Heart left ventricle (tissue), 16 donors: ENCODE measurements at places on chromosomes 1 and 21. TPM values are rescaled to one million over a fixed set of nuclear protein-coding genes. Genes with fewer than 3 reads are reported as not detected.
A peak's percentile ranks its signal among the peaks of the same experiment; 100 is the strongest.

LEMD1 gene
- not detected for total RNA-seq

SPATA45 gene
- not detected for total RNA-seq

CHIT1 gene
- total RNA-seq = not detected

DNA sequence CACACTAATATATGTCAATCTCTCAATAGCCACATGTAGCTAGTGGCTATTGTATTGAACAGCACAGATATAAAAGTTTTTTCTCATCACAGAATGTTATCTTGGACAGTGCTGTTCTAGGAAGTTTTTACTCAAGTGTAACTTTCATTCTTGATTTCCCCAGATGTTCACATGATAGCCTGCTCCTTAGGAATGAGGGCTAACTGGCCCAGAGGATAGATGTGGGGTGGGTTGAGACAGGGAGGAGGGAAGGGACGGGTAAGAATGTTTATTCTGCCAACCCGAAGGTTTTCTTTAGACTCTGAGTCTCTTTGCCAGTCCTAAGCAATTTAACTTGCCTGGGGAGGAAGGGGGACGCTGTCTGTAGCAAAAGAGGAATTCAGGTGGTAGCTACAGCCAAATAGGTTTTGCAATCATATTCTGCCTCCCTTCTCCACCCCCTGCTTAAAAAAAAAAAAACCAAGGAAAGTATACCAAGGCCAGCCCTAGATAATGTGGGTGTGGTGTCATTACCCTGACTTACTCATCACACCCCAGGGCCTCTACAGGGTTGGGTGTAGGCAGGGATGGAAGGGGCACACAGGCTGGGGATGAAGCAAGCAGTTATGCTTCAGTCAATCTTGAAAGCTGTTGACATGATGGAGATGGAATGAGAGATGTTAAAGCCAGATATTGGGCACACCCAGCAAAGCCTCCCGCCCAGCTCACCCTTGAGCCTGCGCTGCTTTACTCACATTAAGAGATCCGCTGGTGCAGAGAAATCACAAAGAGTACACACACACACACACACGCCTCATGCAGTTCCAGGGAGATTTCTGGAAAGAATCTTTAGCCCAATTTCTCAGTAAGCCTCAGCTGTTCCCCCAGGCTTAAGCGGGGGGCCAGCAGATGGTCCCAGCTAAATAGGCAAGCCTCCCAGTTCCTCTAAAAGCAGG, 59.9 kb downstream of the PLXNA2 start:
- no peak for DNase-seq

GRCh38 chr1:14741532-14741931, 143.0 kb downstream of the KAZN start:
- DNase-seq = no peak

DNA sequence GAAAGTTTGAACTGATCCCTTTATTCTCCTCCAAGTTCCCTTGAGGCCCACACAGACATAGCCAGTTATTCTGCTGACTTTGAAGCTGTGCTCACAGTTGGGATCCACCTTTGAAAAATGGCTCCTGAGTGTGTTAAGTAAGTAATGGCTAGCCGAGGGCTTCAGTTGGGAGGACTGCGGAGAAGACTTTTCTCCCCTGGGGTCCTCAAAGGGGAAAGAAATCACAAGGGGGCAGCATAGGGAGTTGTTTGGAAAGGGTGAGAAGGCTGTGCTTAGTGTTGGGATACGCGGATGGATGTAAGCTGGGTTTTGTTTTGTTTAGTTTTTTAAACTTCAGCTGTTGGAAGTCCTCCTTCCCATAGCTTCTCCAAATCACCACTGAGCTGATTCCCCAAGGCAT, 8.3 kb downstream of the PGM1 start:
- DNase-seq = no peak

RHD gene
- total RNA-seq = not detected

CXADR gene
- 23.1 TPM for total RNA-seq

DNA sequence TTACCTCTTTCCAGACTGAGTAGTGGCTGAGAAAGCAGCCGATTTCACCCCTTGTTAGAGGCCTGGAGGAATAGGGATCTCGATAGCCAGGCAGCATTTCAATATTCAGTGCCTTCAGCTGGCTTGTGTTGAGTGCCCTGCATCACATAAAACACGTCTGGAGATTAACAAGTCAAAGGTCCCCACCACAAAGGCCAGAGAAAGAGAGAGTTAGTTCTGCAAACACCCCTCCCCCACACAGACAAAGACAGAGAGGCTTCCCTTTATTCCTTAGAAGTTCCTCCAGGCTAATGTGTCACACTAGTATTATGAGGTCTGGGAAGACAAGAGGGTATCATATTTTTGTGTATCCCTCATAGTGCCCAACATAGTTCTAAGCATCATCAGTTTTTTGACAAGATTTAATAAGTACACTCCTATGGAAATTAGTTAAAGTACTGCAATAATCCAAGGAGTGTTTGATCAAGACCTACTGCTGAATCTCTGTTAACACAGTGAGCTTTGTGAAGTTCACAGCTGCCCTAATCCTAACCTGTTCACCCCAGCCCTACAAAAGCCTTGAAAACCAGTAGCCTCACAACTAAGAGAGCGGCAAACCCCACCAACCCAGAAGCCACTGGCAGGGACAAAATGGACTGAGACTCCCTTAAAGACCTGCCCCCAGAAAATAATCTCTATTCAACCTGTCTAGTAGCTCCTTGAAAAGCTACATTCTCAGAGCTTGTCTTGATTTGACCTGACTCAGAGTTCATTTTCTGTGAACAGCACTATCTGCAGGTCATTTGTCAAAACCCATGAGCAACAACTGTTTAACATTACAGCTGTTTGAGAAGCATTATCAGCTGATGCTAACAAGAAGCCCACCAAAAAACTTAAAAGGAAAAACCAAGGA, 91.9 kb downstream of the COLGALT2 start:
- no peak for DNase-seq

GRCh38 chr1:111406321-111406768, 21.2 kb downstream of the OVGP1 start:
- DNase-seq = peak; percentile 29

- no peak for DNase-seq
Measured at GRCh38 chr1:32447469-32448185, 17.2 kb upstream of the ZBTB8B start.
